ENCODE measurements at places on chromosomes 7 and 10. TPM values are rescaled to one million over a fixed set of nuclear protein-coding genes. Genes with fewer than 3 reads are reported as not detected.

GRCh38 chr7:28725045-28725642 lies 233.0 kb downstream of the TRIL start:
- no peak overlapping the region for H3K4me3 ChIP-seq
- H3K27ac ChIP-seq: no peak overlapping the region
- H3K4me1 ChIP-seq: peaks cover 5% of the 10 kb centered on the region
- no peaks in the 10 kb centered on the region for H3K27me3 ChIP-seq
- no peaks in the 10 kb centered on the region for H3K36me3 ChIP-seq

The HHEX gene
- total RNA-seq: 0.32 TPM

- no peaks in the 10 kb centered on the region for H3K36me3 ChIP-seq
- no peaks in the 10 kb centered on the region for H3K27me3 ChIP-seq
- H3K27ac ChIP-seq: no peak overlapping the region
- no peaks in the 10 kb centered on the region for H3K4me1 ChIP-seq
- no peak overlapping the region for H3K4me3 ChIP-seq
Measured at GRCh38 chr7:142280263-142280662, 22.4 kb upstream of the PRSS58 start.

- H3K27me3 ChIP-seq: no peaks in the 10 kb centered on the region
- DNase-seq: no peak
- no peaks in the 10 kb centered on the region for H3K36me3 ChIP-seq
Measured at GRCh38 chr7:109111086-109111485, 541.4 kb downstream of the DNAJB9 start.

DNA sequence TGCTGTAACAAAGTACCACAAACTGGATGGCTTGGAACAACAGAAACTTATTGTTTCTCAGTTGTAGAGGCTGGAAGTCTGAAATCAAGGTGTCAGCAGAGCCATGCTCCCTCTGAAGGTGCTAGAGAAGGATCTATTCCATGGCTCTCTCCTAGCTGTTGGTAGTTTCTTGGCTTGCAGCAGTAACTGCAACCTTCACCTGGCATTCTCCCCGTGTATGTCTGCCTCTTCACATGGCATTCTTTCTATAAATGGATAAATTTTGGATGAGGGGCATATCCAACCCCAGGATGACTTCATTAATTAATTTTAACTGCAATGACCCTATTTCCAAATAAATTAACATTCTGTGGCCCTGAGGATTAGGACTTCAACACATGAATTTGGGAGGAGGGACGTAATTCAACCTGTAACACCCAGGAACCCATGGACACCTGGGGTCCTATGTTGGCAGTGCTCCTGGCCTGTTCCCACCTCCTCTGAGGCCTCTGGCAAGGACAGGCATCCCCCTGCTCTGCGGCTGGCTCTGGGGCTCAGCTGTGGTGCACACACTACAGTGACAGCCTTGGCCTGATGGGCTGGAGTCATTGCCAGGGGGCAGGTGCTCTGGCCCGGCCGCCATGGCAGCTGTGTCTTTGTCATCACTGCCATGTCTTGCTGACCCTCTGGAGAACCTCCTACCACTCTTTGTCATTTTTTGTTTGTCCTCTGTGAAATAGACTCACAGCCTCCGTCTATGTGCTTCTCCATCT lies 30.8 kb downstream of the LSMEM1 start:
- H3K36me3 ChIP-seq: no peaks in the 10 kb centered on the region
- H3K27ac ChIP-seq: no peak overlapping the region
- peaks cover 3% of the 10 kb centered on the region for H3K27me3 ChIP-seq
- no peak for DNase-seq
- no peaks in the 10 kb centered on the region for H3K4me1 ChIP-seq
- no peak overlapping the region for H3K4me3 ChIP-seq

GRCh38 chr10:102408728-102409603 lies 9.6 kb downstream of the PSD start:
- no peaks in the 10 kb centered on the region for H3K36me3 ChIP-seq
- H3K27me3 ChIP-seq: peaks cover 38% of the 10 kb centered on the region
- H3K4me1 ChIP-seq: no peaks in the 10 kb centered on the region
- H3K27ac ChIP-seq: no peak overlapping the region
- peak overlapping the region; percentile 49 for H3K4me3 ChIP-seq
- DNase-seq: peak; percentile 82

The C7orf57 gene
- total RNA-seq: not detected

GRCh38 chr10:123421461-123421860 lies 244.7 kb upstream of the GPR26 start:
- H3K27me3 ChIP-seq: no peaks in the 10 kb centered on the region
- H3K27ac ChIP-seq: no peak overlapping the region
- H3K4me3 ChIP-seq: no peak overlapping the region
- H3K4me1 ChIP-seq: no peaks in the 10 kb centered on the region

The MYO1G gene
- 0.21 TPM for total RNA-seq

The TPK1 gene
- total RNA-seq: 3.5 TPM

The TMEM270 gene
- not detected for total RNA-seq

- no peaks in the 10 kb centered on the region for H3K36me3 ChIP-seq
- H3K4me1 ChIP-seq: no peaks in the 10 kb centered on the region
- H3K27me3 ChIP-seq: no peaks in the 10 kb centered on the region
- no peak overlapping the region for H3K27ac ChIP-seq
- DNase-seq: peak; percentile 29
Measured at GRCh38 chr10:129101232-129101980, 365.6 kb upstream of the MGMT start.

DNA sequence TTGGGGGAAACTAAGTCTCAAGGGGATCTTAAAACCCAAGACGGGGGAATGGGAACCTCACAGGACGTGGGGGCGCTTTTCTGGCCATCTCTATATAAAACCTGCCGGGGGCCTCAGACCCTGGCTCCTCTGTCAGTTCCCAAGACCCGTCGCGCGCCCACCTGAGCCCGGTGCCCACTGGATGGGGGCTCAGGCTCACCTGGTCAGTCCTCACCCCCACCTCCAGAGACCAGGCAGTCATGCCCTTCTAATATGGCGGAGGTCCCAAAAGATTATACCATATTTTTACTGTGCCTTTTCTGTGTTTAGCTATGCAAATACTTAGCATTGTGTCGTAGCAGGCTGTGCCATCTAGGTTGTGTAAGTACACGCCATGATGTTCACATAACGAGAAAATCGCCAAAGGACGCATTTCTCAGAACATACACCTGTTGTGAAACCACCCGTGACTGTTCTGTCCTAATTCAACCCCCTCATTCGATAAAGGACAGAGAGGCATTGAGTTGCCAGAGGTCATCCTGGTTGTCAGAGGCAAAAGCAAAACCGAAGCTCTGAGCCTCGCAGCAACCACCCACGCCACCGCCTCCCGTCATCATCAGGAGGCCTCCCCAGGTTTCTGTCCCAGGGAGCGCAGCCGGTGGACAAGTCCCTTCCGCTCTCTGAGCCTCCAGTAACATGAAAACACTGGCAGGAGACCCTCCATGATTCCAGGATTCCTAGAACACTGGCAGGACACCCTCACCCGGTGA lies 28.9 kb downstream of the OAT start:
- no peak overlapping the region for H3K4me3 ChIP-seq
- H3K4me1 ChIP-seq: no peaks in the 10 kb centered on the region
- no peak overlapping the region for H3K27ac ChIP-seq
- no peaks in the 10 kb centered on the region for H3K36me3 ChIP-seq
- H3K27me3 ChIP-seq: peaks cover 7% of the 10 kb centered on the region

DNA sequence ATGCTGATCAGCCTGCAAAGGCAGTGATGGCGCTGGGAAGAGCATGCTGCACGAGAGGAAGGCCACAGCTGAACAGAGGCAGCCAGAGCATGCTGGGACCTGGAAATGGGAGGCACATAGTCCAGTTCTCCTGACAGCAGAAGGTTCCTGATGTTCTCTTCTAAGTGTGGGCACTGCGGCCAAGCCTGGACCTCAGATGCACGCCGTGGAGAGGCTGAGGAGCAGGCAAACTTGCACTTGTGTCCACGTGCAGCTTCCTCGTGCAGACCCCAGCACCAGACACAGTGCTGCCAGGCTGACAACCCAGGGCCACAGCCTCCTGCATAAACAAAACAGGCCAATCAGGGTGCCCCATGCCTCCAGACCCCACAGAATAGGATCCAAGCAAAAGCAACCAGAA lies 93.5 kb upstream of the LANCL2 start:
- no peaks in the 10 kb centered on the region for H3K4me1 ChIP-seq
- no peaks in the 10 kb centered on the region for H3K27me3 ChIP-seq
- no peak overlapping the region for H3K27ac ChIP-seq
- no peak for DNase-seq
- H3K4me3 ChIP-seq: no peak overlapping the region

DNA sequence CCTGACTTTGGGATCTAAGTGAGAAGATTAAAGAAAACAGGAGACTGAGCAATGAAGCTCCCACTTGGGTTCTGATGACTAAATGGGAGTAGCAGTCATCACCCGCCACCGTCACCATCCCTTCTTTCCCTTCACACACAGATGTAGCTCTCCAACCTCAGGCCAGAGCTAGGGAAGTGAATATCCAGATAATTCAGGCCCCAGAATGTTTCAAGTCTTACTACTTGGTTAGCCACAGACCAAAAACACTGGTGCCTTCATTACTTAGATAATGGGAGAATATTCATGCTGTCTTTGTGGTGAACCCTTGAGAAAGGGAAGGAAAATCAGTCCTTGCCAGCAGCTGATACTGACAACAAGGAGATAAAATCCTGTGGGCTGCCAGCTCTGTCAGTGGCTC lies 100.7 kb downstream of the OSBPL3 start:
- DNase-seq: peak; percentile 56
- H3K27ac ChIP-seq: no peak overlapping the region
- no peaks in the 10 kb centered on the region for H3K27me3 ChIP-seq
- H3K36me3 ChIP-seq: no peaks in the 10 kb centered on the region

The CLCN1 gene
- total RNA-seq: 0.11 TPM

The ZNF853 gene
- 32.2 TPM for total RNA-seq

DNA sequence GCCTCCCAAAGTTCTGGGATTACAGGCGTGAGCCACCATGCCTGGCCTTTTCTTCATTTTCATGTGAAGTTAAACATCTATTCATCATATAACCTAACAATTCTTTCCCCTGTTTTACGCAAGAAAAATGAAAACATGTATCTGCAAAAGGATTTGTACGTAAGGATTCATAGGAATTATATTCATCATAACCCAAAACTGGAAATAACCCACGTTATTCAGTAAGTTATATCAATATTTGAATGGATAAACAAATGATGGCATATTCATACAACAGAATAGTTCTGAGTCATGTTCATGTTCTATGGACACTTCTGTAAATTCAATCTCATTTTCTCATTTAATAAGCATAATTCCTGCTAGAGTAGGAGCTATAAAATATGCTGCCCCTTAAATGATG lies 35.2 kb upstream of the CAV2 start:
- no peaks in the 10 kb centered on the region for H3K36me3 ChIP-seq
- H3K4me1 ChIP-seq: no peaks in the 10 kb centered on the region
- H3K27me3 ChIP-seq: no peaks in the 10 kb centered on the region
- H3K4me3 ChIP-seq: no peak overlapping the region
- H3K27ac ChIP-seq: no peak overlapping the region
- DNase-seq: no peak

The LDB1 gene
- total RNA-seq: 109 TPM

The ACTA2 gene
- 1,463 TPM for total RNA-seq

DNA sequence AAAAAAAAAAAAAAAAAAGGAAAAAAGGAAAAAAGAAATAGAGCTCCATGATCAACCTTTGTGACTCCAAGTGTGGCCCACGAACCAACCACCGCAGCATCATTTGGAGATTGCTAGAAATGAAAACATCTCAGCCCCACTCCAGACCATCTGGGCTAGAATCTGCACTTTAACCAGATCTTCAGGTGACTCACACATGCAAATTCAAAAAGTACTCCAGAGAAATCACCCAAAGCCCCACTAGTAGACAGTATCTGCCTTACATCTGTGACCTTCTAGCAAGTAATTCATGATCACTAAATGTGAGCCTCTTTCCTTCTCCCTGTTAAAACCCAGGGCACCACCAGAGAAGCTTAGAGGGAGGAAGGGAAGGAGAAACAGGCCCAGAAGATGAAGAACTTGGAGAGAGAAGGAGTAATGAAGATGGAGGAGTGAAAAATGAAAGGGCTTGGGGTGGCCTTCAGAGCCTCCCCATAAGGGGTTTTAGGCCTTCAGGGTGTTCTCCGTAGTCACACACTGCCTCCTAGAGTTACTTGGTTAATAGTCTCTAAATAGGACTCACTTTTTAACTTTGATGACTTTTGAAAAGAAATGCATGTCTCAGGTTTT lies 94.0 kb downstream of the SLC37A3 start:
- peak; percentile 60 for DNase-seq
- no peak overlapping the region for H3K27ac ChIP-seq
- H3K36me3 ChIP-seq: no peaks in the 10 kb centered on the region
- H3K4me1 ChIP-seq: no peaks in the 10 kb centered on the region
- no peak overlapping the region for H3K4me3 ChIP-seq

GRCh38 chr10:115022733-115023132 lies 70.4 kb upstream of the ATRNL1 start:
- H3K36me3 ChIP-seq: no peaks in the 10 kb centered on the region
- H3K4me1 ChIP-seq: no peaks in the 10 kb centered on the region
- H3K4me3 ChIP-seq: no peak overlapping the region
- DNase-seq: no peak
- H3K27ac ChIP-seq: no peak overlapping the region
- no peaks in the 10 kb centered on the region for H3K27me3 ChIP-seq

- H3K27me3 ChIP-seq: no peaks in the 10 kb centered on the region
- peak overlapping the region; percentile 77 for H3K27ac ChIP-seq
- DNase-seq: peak; percentile 76
- H3K4me3 ChIP-seq: no peak overlapping the region
Measured at GRCh38 chr10:3136336-3136735, 36.2 kb downstream of the PITRM1 start.

- H3K27ac ChIP-seq: no peak overlapping the region
- peaks cover 13% of the 10 kb centered on the region for H3K27me3 ChIP-seq
- no peaks in the 10 kb centered on the region for H3K36me3 ChIP-seq
Measured at GRCh38 chr7:143408252-143408685, 387 bp downstream of the EPHA1 start.

DNA sequence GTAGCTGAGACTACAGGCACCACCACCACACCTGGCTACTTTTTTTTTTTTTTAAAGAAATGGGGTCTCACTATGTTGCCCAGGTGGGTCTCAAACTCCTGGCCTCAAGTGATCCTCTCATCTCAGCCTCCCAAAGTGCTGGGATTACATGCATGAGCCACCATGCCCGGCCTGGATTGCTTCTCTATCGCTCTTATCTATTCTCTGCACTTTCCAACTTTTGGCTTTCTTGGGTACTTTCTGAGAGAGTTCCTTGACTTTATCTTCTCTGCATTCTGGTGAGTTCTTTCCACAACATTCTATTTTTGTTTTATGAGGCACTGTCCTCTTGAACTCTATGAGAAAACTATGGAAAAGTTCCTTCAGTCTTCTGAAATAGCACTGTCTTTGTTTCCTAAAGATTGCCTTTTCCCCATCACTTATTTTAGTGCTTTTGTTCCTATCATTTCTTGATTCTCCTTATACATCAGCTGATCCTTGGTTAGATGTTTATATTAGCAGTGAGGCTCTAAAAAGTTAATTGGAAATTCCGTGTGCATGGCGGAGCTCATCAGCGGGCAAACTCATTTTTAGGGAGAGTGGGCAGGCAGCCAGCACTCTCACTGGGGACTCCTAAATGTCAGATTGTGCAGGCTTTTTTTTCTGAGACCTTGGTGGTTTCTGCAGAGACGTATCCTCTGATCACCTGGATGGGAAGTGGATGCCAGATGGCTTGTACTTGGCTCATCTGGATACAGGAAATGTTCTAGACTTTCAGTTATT lies 43.9 kb downstream of the HIP1 start:
- no peaks in the 10 kb centered on the region for H3K36me3 ChIP-seq
- DNase-seq: no peak
- peaks cover under 1% of the 10 kb centered on the region for H3K4me1 ChIP-seq
- H3K27me3 ChIP-seq: no peaks in the 10 kb centered on the region
- H3K27ac ChIP-seq: no peak overlapping the region

The RBP3 gene
- total RNA-seq: not detected

Measured in cardiac muscle cell (in vitro differentiated cells and primary cell).